Large intestine (tissue), 12 donors: ENCODE measurements at places on chromosomes 3 and 15. TPM values are rescaled to one million over a fixed set of nuclear protein-coding genes. Genes with fewer than 3 reads are reported as not detected.
A peak's percentile ranks its signal among the peaks of the same experiment; 100 is the strongest.

GRCh38 chr3:183272791-183273190, 19.7 kb downstream of the B3GNT5 start:
- peaks cover 15% of the 10 kb centered on the region for H3K36me3 ChIP-seq
- H3K27me3 ChIP-seq: no peaks in the 10 kb centered on the region
- H3K27ac ChIP-seq: no peak overlapping the region

DNA sequence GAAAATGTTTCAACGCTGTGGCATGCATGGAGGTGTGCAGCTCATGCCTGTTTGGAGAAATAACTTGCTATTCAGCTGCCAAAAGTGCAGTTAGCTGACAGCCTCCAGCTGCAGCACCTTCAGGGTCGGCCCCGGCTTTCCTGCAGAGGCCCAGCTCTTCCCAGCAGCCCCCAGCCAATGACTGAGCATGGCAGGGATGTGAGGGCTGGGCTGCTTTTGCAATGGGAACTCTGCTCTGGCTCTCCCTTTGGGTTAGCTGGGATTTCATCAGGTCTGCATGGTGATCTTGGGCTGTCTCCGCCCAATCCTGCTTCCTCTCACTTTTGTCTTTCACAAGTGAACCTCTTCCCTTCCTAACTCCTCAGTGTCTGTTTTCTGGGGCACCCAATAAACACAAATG, 396.6 kb downstream of the EPHB1 start:
- no peaks in the 10 kb centered on the region for H3K36me3 ChIP-seq
- H3K27ac ChIP-seq: no peak overlapping the region
- H3K27me3 ChIP-seq: no peaks in the 10 kb centered on the region

DNA sequence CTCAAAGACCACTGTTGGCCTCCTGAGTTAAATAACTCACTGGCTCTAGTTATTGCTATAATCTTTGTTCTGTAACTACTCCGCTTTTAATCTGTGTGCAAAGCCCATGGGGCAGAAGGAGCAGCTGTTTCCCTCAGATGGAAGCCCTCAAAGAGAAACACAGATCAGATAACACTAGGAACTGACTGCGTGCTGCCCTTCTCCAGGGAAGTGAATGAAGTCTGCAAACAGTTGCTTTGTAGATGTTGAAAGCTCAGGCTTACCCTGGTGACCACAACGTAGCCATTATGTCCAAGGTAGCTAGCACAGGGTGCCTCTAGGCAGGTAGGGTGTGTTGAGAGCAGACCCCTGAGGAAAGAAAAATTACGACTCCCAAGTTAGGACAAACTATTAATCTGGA, 152.3 kb upstream of the STAC start:
- no peaks in the 10 kb centered on the region for H3K36me3 ChIP-seq
- H3K27me3 ChIP-seq: no peaks in the 10 kb centered on the region
- peak; percentile 2 for DNase-seq
- no peak overlapping the region for H3K27ac ChIP-seq
- no peaks in the 10 kb centered on the region for H3K4me1 ChIP-seq

DNA sequence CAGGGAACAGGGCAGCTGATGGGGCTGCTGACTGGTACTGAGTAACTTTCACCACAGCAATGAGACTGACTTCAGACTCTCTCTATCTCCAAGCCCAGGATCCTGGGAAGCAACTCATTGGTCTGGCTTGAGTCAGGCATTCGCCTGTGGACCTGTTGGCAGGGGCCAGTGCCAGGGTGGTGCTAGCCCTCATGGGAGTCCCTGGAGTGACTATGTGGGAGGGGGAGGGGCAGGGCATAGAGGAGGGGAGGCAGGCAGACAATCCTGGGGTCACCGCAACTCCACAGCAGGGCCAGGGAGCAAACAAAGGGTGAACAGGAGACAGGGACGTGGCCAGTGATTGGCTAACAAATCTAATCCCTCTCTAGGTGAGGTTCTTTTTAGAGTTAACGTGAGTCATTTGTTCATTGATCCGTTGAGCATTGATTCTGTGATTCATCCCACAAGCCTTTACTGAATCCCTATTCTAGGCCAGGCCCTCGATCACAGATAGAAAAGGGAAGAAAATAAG, 71.8 kb downstream of the CEMIP start:
- H3K4me1 ChIP-seq: no peaks in the 10 kb centered on the region
- H3K4me3 ChIP-seq: no peak overlapping the region
- no peaks in the 10 kb centered on the region for H3K27me3 ChIP-seq
- no peak for DNase-seq
- no peaks in the 10 kb centered on the region for H3K36me3 ChIP-seq
- no peak overlapping the region for H3K27ac ChIP-seq

- no peaks in the 10 kb centered on the region for H3K27me3 ChIP-seq
- H3K4me3 ChIP-seq: no peak overlapping the region
- DNase-seq: no peak
- peaks cover 18% of the 10 kb centered on the region for H3K4me1 ChIP-seq
- no peaks in the 10 kb centered on the region for H3K36me3 ChIP-seq
- H3K27ac ChIP-seq: no peak overlapping the region
Measured at GRCh38 chr3:4726549-4726948, 233.4 kb downstream of the ITPR1 start.

The DNAH1 gene
- polyA plus RNA-seq: 22.9 TPM

DNA sequence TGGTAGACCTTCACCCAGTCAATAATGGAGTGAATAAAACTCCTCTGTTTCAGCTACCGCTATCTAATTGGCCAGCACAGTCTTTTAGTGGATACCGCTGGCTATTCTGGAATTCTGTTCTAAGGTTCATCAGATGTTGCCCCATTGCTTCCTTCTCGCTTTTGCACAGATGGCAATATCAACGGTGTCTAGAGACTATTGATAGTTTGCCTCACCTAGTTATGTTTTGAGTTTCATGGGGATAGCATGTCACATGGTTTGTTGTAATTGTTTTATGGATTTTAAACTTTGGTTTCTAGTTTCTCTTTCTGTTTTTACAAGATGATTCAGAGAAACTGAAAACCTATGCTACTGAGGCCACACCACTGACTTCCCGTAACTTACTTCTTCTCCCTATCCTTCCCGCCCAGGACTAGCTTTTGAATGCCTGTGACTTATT, 2.0 kb downstream of the XRN1 start:
- peak overlapping the region; percentile 78 for H3K4me3 ChIP-seq
- H3K27me3 ChIP-seq: no peaks in the 10 kb centered on the region
- no peaks in the 10 kb centered on the region for H3K4me1 ChIP-seq
- H3K27ac ChIP-seq: peak overlapping the region; percentile 96
- peak; percentile 93 for DNase-seq
- peaks cover 10% of the 10 kb centered on the region for H3K36me3 ChIP-seq

DNA sequence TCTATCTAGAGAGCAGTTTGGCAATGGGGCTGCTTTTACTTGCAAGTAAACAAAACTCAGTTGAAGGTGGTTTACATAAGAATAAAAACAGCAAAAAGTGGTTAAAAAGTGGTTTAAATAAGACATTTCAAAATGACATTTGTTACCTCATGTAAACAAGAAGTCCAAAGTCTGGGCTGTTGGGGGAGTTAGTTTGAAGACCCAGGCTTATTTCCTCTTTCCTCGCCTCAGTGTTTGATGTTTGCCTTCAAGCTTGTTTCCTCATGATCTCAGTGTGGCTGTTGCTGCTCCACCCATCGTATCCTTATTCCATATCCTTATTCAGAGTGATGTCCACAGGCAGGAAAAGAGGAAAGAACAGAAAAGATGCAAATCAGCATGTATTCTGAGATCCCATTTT, 15.2 kb downstream of the CGNL1 start:
- no peak overlapping the region for H3K4me3 ChIP-seq
- H3K4me1 ChIP-seq: peaks cover 6% of the 10 kb centered on the region
- H3K27me3 ChIP-seq: no peaks in the 10 kb centered on the region
- no peaks in the 10 kb centered on the region for H3K36me3 ChIP-seq
- H3K27ac ChIP-seq: no peak overlapping the region
- DNase-seq: no peak

- H3K4me1 ChIP-seq: no peaks in the 10 kb centered on the region
- H3K27me3 ChIP-seq: no peaks in the 10 kb centered on the region
- no peaks in the 10 kb centered on the region for H3K36me3 ChIP-seq
- H3K4me3 ChIP-seq: no peak overlapping the region
Measured at GRCh38 chr3:15498431-15499214, 22.9 kb downstream of the COLQ start.

The TMEM212 gene
- not detected for polyA plus RNA-seq

DNA sequence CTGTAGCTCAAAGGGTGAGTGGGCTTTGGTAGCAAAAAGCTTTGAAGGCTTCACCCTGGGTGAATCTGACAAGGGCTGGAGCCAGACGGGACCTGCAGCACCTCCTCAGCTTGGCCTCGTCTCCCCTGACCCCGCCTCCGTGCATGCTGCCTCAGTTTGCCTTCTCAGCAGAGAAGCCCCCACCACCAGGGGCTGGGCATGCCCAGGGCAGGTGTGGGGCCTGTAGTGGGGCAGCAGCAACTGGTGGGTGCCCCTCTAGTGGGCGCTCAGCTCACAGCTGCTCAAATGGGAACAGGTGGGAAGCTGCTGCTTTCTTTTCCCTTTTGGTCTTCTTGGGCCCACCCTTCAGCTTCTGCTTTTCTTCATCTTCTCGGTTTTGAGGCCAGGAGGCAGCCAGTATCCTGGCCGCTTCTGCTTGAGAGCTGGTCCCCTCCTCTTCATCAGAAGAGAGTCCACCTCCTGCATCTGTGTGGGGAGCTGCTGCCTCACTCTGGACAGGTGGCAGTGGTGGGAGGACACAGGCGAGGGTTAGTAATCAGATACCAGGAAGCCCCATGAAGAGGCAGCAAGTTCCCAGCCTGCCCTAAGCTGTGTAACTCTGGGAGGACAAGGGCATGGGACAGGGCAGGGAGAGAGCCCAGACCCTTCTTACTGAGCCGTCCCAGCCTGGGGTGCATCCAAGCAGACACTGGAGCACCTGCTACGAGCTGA, 21.0 kb downstream of the TMEM43 start:
- no peak for DNase-seq
- peaks cover 30% of the 10 kb centered on the region for H3K4me1 ChIP-seq
- H3K27ac ChIP-seq: no peak overlapping the region
- H3K27me3 ChIP-seq: no peaks in the 10 kb centered on the region
- H3K36me3 ChIP-seq: peaks cover 71% of the 10 kb centered on the region

DNA sequence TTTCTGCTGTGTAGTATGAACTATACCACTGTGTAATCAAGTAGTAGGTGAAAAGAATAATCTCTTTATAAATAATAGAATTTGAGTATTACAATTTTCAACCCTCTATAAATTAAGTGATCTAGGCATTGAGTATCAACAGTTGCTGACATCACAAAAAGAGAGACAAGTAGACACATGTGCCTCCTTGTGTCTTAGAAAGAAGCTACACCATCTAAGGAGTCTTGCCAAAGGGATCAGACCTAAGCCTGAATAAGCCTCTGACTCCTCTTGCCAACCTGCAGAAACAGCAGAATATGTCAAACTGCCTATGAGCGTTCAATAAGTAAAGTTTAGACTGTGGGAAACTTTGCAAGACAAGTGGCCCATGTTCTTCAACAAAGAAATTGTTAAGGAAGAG, 5.8 kb upstream of the MTMR10 start:
- H3K4me3 ChIP-seq: no peak overlapping the region
- H3K27me3 ChIP-seq: no peaks in the 10 kb centered on the region
- H3K4me1 ChIP-seq: peaks cover 2% of the 10 kb centered on the region
- DNase-seq: no peak

The CLRN1 gene
- polyA plus RNA-seq: 8.7 TPM

DNA sequence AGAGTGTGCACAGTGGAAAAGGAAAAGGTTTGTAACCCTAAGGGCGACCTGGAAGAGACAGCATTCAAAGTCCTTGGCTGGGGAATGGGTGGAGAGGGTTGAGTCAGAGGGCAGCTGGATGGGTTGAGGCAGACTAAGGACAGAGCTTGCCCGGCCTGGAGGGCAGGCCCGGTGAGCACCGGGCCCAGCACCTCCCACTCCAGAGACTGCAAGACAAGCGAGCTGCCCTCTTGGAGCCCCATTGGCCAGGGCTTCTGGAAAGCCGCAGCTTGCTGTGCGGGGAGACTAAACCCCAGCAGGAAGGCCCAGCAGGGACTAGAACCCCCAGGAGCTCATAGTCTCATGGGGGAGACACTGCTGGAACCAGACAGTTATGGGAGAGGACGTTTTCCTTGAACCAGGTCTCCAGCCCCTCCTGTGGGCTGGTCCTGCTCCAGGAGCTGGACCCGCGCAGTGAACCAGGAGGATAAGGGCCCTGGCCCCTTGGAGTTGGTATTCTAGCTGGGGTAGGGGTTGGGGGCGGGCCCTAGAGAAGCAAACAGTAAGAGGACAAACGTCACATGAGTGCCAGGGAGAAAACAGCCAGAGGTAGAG, 59.1 kb downstream of the RGMA start:
- H3K36me3 ChIP-seq: peaks cover 35% of the 10 kb centered on the region
- no peaks in the 10 kb centered on the region for H3K4me1 ChIP-seq
- no peaks in the 10 kb centered on the region for H3K27me3 ChIP-seq
- no peak overlapping the region for H3K4me3 ChIP-seq
- no peak for DNase-seq
- no peak overlapping the region for H3K27ac ChIP-seq

The TMEM207 gene
- polyA plus RNA-seq: 2.9 TPM

The ASB7 gene
- 10.4 TPM for polyA plus RNA-seq

- no peaks in the 10 kb centered on the region for H3K36me3 ChIP-seq
- DNase-seq: no peak
- no peaks in the 10 kb centered on the region for H3K4me1 ChIP-seq
- no peaks in the 10 kb centered on the region for H3K27me3 ChIP-seq
Measured at GRCh38 chr3:82496890-82497560, 735.6 kb upstream of the GBE1 start.

DNA sequence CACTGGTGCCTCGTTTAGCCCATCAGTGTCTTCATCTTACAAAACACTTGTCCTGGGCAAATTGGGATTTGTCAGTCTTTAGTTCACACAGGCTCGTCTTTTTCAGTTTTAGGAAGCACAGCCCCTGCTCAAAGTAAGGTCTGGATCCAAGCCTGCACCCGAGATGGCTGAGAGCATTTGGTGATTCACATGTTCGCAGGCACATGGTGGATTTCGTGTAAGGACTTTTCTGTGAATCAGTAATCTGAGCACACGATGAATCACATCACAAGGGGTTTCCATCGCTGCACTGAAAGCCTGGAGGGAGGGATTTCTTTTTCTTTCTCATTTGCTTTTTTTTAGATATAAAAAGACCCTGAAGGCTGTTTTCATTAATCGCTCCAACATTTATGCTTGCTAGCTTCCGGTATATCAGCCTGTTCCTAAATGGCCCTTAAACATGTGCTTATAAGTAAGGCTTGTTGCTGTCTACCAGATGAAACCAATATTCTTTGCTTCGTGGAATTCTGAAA, 435.6 kb upstream of the ATP10A start:
- H3K4me1 ChIP-seq: no peaks in the 10 kb centered on the region
- no peaks in the 10 kb centered on the region for H3K36me3 ChIP-seq
- no peaks in the 10 kb centered on the region for H3K27me3 ChIP-seq
- no peak for DNase-seq

DNA sequence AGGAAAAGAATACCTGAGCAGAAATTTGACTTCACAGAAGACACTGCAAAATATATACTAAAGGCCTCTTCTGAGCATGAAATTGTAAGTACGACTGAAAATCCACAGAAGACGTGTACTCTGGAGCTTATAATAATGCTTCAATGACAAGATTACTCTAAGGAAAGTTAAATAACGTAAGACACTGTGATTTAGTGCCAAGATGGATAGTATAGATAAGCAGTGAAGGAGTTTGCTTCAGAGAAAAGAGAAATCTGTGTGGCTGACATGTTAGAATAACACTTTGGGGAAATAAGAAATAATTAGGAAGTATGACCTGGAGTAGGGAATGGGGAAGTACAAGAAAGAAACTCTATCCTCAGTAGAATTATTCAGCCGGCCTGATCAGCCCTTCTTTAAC, 28.9 kb downstream of the ALDH1A2 start:
- no peak for DNase-seq
- no peak overlapping the region for H3K27ac ChIP-seq
- no peaks in the 10 kb centered on the region for H3K36me3 ChIP-seq
- H3K4me1 ChIP-seq: peaks cover 11% of the 10 kb centered on the region

- H3K4me3 ChIP-seq: no peak overlapping the region
- no peak overlapping the region for H3K27ac ChIP-seq
Measured at GRCh38 chr3:99730870-99731269, 86.8 kb upstream of the CMSS1 start.

The SH3GL3 gene
- polyA plus RNA-seq: 4.7 TPM
